Hepatocyte (in vitro differentiated cells): ENCODE measurements at places on chromosomes 7 and 10. TPM values are rescaled to one million over a fixed set of nuclear protein-coding genes. Genes with fewer than 3 reads are reported as not detected.

FBH1 gene
- polyA plus RNA-seq, result 72.9 and 80.3 TPM in 2 replicates

UPK3BL2 gene
- polyA plus RNA-seq, result 9.6 and 13.6 TPM in 2 replicates

PIK3AP1 gene
- polyA plus RNA-seq, result 2.5 and 4.7 TPM in 2 replicates

IFIT1 gene
- 5.6 and 8.2 TPM in 2 replicates for polyA plus RNA-seq

TMEM229A gene
- polyA plus RNA-seq, result 0.35 TPM in 1 of 2 replicates, not detected in the other

IL6 gene
- polyA plus RNA-seq, result 3.4 and 3.5 TPM in 2 replicates

ZNRF2 gene
- 11.0 and 11.7 TPM in 2 replicates for polyA plus RNA-seq

TUBAL3 gene
- 0.58 TPM in 1 of 2 replicates, not detected in the other for polyA plus RNA-seq

CYP17A1 gene
- polyA plus RNA-seq, result not detected in 2 replicates

LEP gene
- polyA plus RNA-seq, result not detected in 2 replicates

PTPRZ1 gene
- polyA plus RNA-seq, result 0.41 and 1.0 TPM in 2 replicates

ARF5 gene
- 237 and 289 TPM in 2 replicates for polyA plus RNA-seq

H2BK1 gene
- not detected in 2 replicates for polyA plus RNA-seq

LIPM gene
- polyA plus RNA-seq, result not detected in 2 replicates

CLDN3 gene
- polyA plus RNA-seq, result 125 and 142 TPM in 2 replicates

TEX36 gene
- not detected in 2 replicates for polyA plus RNA-seq

LIPK gene
- not detected in 2 replicates for polyA plus RNA-seq

ACBD7 gene
- 0.36 and 0.38 TPM in 2 replicates for polyA plus RNA-seq

SCIN gene
- 4.4 and 6.3 TPM in 2 replicates for polyA plus RNA-seq
